ENCODE measurements at places on chromosomes 16 and 17. TPM values are rescaled to one million over a fixed set of nuclear protein-coding genes. Genes with fewer than 3 reads are reported as not detected.

The PRRT2 gene
- polyA plus RNA-seq, result 3.2 TPM

DNA sequence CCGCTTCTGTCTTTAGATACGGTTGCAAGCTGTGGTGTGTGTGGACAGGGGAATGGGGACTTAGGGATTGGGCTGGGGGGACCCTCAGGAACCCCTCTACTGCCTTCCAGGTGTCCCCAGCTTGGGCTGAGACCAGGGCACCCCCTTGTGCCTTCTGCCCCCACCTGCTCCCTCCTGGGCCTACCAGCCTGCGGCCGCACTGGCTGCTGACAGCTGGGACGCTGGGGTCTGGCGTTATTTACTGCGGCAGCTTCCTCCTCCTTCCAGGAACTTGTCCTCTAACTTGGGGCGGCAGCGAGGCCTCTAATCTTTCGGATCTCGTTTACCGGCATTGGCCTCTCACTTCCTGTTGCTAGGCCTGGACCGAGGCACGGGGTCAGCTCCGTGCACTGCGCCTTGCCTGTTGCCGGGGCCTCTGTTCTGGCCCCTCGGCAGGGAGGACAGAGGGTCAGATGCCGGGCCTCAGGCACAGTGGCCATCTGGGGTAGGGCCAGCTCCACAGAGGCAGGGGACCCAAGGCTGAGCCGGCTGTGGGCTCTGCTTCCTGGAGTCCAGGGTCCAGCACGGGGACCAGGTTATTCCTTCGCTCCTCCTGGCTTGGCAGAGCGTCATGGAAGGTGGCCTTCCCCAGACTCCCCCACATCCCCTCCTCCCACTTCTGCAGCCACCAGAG lies 31.8 kb downstream of the TMEM235 start:
- no peaks in the 10 kb centered on the region for H3K27me3 ChIP-seq
- no peaks in the 10 kb centered on the region for H3K36me3 ChIP-seq
- H3K4me1 ChIP-seq, result peaks cover 16% of the 10 kb centered on the region
- no peak for DNase-seq
- no peak overlapping the region for H3K27ac ChIP-seq

GRCh38 chr16:14501331-14502255 lies 128.5 kb downstream of the PARN start:
- no peaks in the 10 kb centered on the region for H3K36me3 ChIP-seq
- peak; percentile 86 for DNase-seq
- no peaks in the 10 kb centered on the region for H3K27me3 ChIP-seq
- H3K27ac ChIP-seq, result peak overlapping the region; percentile 56

GRCh38 chr16:54934481-54935265 lies 4.0 kb downstream of the IRX5 start:
- no peaks in the 10 kb centered on the region for H3K36me3 ChIP-seq
- no peak for DNase-seq
- no peak overlapping the region for H3K27ac ChIP-seq
